ENCODE measurements at places on chromosomes 12 and 14.
A peak's percentile ranks its signal among the peaks of the same experiment; 100 is the strongest.

DNA sequence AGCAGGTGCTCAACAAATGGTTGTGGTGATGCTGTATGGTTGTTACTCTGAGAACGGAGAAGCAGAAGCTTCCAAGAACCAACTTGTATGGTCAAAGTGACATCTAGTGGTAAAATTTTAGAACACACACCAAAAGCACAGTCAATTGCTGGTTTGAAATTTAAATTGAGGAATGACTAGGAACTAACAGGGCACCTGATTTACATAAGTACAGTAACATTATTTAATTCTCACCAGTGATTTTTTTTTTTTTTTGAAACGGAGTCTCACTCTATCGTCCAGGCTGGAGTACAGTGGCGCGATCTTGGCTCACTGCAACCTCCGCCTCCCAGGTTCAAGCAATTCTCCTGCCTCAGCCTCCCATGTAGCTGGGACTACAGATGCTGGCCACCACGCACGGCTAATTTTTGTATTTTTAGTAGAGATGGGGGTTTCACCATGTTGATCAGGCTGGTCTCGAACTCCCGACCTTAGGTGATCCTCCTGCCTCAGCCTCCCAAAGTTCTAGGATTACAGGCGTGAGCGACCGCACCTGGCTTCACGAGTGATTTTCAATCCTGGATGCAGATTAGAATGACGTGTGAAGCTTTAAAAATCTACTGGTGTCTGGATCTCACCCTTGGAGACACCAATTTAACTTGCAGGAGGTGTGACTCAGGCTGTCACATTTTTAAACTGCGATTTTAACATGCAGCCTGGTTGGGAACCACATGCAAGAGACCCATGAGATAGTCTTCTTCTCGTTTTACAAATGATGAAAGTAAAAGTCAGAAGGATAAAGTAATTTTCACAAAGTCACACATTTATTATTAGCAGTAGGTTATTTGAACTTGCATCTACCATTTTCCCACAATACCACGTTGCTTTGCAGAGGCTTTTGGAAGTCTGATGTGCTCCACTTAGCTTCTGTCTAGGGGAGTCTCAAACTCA lies 14.1 kb upstream of the NUMB start:
- no peak for DNase-seq

- DNase-seq: peak; percentile 64
These were observed 69.4 kb downstream of the IRF2BPL start for GRCh38 chr14:76958980-76959710.

GRCh38 chr12:31238764-31239387 lies 87.1 kb downstream of the SINHCAF start:
- no peak for DNase-seq

DNA sequence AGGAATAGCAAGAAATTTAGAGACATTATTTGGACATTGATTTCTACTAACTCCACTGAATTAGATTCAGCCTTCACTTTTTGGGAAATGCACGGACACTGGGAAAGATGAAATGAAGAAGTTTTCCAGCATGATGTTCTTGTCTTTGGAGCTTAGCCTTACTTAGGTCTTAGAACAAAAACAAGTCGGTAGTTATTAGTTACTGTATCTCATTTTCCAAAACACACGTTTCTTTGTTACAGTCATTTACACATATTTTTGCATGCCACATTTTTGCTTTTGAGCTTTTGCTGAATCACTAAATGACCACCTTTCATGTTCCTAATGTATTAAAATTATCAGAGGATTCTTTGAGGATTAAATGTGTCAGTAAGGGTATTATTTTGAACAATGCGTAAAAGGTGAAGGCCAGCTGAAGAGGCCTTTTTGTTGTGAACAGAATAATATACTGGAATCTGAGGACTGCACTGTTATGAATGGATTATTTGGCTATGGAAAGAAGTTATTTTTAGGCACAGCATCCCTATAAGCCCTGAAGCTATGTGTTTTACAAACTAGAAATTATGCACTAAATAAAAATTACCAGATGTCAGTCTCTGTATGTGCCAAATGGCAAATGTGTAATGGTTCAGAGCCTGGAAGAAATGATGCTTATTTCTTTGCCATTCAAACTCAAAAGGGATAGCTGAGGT lies 138.2 kb downstream of the SRGAP1 start:
- DNase-seq: no peak

- DNase-seq: no peak
These were observed 84.2 kb upstream of the BMP4 start for GRCh38 chr14:54040846-54041245.

DNA sequence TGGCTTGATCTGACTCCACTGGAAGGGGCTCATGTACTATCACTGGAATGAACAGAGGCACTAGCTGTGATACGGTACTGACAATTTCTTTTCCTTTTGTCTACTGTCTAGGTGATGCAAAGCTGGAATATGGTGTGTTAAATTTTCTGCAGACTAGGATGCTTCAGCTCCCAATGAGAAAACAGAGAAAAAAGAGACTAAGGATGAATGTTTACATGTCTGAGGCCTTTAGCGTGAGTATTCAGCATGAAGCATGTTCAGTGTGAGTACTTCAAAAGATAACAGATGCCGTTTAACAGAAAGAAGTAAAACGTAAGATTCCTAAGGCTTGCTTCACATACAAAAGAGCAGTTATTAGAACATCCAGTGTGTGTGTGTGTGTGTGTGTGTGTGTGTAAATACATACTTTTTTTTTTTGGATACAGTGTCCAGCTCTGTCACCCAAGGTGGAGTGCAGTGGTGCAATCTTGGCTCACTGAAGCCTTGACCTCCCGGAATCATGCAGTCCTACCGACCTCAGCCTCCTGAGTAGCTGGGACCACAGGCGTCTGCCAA lies 92.3 kb upstream of the FERMT2 start:
- DNase-seq: peak; percentile 66

Data from ascending aorta (tissue), 2 donors.